ENCODE measurements at places on chromosomes 2 and 18.

DNA sequence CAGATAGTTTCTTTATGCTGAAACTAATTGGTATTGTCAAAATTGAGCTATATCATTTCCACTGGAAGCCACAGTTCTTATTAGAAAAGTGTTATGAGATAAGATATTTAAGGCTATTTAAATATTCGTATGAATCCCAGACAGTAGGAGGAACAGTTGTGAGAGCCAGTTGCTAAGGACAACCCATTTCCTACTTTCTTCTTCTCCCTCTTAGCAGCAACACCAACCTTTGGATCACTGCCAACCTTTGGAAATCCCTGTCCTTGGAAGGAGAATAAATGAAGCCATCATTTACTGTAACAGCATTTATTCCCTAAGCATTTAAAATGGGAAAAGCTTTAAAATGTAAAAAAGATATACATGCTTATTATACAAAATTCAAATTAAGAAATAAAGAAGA is 85.8 kb downstream of the PLCL1 start:
- no peak for DNase-seq

GRCh38 chr2:170953941-170954340 is 24.9 kb downstream of the GORASP2 start:
- peak; percentile 25 for DNase-seq

GRCh38 chr2:34121076-34121475 is 522.0 kb upstream of the FAM98A start:
- no peak for DNase-seq

- DNase-seq: no peak
Observed at GRCh38 chr2:177717831-177718618, 325.5 kb downstream of the AGPS start.

GRCh38 chr2:64348386-64349130 is 105.4 kb upstream of the LGALSL start:
- peak; percentile 22 for DNase-seq

- peak; percentile 15 for DNase-seq
Observed at GRCh38 chr2:45439788-45440773, 171.0 kb downstream of the SRBD1 start.

GRCh38 chr2:216341121-216341520 is 31.2 kb downstream of the MARCHF4 start:
- DNase-seq: no peak

DNA sequence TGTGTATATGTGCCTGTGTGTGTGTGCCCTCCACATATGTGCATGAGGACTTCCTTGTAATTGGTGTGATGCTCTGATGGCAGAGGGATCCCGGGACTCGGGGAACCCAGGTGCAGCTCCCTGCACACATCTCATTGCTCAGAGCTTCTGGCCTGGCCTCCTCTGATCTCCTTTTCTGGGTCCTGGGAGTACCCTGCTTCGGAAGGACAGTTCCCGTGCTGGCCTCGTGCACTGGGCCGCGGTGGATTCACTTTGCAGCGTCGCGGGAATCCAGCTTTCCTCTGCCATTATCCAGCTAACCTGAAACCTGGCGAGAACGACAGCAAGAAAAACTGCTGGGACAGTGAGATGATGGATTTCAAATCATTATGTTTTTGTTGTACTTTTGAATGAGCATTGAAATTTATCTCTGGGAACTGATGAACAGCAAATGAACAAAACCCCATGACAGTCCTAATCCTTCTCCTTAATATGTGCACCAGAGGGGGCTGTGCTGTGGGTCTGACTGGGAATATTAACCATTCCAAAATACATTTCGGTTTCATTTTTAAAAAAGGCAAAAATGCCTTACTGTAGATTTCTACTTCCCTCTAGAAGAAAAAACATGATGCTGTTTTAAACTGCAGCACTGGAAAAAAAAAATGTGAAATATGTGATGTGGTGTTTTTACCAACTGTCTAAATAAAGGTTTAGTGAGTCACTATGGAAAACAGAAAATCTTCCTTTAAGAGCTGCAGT is 78.2 kb downstream of the PTGR3 start:
- DNase-seq: peak; percentile 10

DNA sequence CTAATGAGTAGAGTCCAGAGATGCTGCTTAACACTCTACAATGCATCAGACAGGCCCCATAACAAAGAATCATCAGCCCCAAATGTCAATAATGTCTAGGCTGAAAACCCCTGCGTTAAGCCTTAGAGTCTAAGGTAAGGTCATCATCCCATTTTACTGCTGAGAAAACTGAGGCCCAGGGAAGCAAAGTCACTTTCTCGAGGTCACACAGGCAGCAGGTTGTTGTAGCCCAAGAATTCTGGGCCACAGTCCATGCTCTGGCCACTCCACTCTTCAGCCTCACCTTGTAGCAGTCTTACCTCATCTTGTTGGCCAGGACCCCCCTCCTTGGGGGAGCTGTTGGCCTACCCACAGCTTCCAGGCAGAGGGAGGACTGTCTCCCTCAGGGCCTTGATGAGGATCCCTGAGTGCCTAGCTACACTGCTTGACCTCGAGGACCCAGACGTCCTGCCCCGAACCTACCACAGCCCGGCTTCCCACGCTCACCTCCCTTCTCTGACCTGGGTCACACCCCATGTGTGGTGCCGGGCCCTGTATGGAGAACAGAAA is 54.4 kb downstream of the SMAD7 start:
- DNase-seq: no peak

DNA sequence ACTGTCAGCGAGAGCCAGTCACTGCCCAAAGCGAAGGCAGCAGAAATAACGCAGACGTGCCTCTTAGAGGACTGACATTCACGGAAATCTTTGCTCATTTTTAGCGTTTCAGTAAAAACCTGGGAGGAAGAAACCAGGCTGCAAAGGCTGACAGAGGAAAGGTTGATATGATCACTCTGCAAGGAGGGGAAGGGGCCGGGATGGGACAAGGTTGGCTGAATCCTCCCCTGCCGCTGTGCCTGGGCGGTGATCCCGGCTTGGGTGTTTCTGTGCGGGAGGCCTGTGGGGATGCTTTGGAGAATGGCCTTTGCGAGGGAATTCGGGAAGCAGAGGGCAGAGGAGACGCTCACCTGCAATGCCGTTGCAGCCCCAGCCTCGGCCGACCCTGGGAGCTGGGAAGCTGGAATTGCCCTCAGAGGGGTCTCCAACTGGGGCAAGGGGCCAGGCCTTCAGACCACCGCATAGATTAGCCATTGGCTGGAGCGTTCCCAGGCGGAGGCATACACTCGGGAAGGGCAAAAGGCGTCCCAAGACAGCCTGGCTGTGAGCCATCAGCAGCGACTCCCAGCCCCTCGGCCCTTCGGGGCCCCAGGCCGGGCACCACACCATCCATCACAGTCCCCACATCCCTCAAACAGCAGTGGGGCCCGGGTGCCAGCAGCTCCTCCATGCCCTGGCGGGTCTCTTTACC is 111.7 kb upstream of the GPC1 start:
- DNase-seq: no peak

GRCh38 chr2:157785866-157786662 is 90.1 kb downstream of the ACVR1 start:
- peak; percentile 35 for DNase-seq

DNA sequence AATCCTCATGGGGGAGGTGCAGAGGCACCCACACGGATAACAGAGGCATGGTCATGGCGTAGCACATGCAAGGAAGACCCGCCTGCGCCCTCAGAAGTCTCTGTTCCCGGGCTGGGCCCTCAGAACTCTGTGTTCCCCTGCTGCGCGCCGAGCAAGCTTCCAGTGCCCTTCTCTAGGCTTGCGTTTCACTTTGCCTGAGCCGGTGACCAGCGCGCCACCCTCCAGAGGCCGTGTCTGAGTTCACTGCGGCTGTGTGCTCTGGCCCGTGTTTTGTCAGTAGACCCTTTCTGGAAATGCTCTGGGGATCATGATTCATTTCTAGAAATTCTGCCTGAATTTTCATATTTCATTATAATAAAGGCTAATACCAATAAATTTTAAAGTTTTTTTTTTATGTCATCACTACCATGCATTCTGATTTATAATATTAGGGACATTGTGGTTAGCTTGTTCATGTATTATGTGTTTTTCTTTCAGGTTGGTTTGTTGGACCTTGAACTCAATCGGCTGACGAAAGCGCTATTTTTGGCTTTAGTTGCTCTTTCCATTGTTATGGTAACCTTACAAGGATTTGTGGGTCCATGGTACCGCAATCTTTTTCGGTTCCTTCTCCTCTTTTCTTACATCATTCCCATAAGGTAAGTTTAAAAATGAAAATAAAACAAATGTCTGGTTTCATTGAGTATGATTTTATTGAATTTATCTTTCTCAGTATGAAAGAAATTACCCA is 142.7 kb upstream of the NFATC1 start:
- DNase-seq: no peak

GRCh38 chr2:179931502-179931901 is 70.1 kb upstream of the ZNF385B start:
- no peak for DNase-seq

DNA sequence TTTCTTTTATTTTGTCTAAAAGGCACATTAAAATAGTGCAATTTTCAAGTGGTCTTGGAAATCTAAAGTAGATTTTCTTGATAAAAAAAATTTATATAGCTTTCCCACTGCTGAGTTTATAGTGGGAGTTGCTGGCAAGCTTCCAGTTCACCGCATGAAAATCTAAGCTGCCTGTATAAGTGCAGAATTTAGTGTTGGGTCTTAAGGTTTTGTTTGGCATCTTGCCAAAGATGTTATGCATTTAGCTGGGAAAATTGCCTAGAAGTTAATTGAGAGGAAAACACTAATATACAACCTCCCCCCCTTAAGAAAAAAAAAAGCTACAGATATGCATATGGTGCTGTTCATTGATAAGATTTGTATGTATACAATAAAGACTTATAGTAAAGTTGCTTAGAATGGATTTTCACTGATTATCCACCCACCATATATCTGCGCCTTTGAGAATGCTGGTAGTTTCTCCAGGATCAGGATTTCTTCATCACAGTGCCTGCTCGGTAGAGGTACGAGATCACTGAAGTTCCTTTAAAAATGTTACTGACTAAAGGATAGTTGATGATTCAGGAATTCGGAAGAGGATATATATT is 803.2 kb upstream of the POU3F3 start:
- DNase-seq: no peak

- DNase-seq: no peak
Observed at GRCh38 chr2:223621901-223622300, 19.7 kb upstream of the SCG2 start.

DNA sequence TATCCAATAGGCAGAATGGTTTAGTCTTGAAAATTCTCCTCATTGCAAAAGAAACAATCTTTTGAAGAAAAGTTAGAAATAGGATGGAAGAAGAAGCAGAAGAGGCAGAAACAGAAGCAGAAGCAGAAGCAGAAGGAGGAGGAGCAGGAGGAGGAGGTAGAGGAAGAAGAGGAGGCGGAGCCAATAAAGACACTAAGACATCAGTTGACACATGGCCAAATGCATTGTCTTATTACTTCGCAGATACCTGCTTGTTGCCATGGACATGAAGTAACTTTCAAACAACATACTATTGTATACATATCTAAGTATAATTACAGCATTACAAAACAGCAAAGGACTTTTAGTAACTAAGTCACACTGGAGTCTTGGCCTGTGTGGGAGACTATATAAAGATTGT is 606.3 kb downstream of the METTL4 start:
- DNase-seq: no peak

- peak; percentile 75 for DNase-seq
Observed at GRCh38 chr18:2657788-2658458, 2.4 kb downstream of the SMCHD1 start.

DNA sequence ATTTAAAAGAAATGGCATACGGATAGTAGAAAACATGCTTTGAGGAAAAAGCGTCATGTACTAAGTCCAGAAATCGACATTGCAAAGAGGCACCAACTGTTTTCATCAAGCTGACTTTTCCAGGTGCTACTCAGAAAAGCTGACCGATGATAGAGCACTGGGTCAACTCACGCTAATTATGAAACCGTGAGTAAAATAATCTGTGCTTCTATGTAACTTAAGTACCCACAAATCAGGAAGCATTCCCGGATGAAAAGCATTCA is 353 bp upstream of the NUP35 start:
- DNase-seq: no peak

- no peak for DNase-seq
Observed at GRCh38 chr2:38778687-38779082, 675 bp downstream of the GEMIN6 start.

DNA sequence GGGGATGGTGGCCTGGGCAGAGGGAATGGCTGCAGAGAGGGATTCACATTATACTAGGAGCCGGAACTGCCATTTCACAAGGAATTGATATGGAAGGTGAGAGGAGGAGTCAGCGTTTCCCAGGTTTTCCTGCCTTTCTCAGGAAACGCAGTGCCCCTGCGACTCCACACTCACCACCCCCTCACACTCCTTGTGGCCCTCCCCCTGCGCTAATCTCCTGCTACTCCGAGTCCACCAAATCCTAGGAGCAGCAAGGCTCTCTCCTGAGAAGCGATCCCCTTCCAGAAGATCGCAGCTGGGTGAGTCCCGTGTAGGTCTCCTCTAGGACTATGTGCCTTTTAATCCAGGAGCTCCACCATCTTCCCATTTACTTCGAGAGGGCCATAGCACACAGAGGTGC is 140.6 kb downstream of the VAPA start:
- no peak for DNase-seq

DNA sequence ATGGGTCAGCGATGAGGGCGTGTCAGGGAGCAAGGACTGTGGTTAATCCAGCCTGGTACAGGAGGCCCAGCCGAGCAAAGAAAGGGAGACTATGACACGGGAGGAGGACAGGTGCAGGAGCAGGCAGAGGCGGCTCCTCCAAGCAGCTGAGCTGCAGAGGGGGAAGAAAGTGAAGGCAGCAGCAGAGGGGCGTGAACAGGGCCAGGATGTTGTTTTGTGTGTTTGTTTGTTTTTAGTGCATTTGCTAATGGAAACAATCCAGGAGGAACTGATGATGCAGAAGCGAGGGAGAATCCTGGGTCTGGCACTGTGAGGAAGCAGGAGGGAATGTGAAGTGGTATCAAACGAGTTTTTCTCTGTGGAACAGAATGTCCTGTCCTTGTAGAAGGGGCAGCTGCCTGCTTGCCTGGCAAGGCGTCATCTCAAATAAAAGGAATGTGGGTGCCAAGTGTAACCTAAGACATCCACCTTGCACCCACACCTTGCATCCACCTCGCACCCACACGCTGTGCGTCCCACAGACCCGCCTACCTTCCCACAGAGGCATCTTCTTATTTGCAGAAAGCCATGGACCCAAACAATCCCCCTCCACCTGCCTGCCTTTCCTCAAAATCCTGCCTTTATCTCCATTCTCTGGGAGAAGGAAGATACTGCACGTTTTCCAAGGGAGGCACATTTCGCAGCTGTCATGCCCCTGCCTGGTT is 134.8 kb downstream of the SH3BP4 start:
- no peak for DNase-seq

DNA sequence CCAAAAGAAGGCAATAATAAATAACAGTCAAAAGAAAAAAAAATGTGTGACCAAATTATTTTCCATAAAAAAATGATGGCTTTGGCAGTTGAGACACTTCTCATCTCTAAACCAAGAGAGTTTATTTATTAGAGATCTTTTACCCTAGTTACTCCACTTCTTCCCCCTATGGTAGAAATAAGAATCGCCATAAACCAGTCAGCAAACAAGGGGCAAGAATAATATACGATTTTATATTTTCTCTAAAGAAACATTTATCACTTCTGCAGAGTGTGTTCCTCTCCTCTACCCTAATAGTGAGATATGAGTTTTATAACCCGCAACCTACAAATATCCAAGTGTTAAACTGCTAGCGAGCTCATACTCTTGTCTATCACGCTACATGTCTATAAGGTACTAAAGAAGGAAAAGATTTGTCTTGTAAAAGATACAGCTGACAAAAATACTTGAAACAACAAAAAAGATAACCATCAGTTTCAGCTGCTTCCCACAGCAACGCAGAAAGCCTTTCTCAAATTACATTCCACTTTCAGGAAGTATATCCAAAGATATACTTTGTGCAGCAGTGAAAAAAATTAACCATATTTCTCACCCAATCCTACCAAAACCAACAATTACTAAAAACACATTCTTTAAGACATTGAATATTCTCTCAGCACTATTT is 2.3 kb downstream of the RNF103 start:
- peak; percentile 7 for DNase-seq
